ENCODE measurements at places on chromosomes 4 and X.

GRCh38 chr4:187576751-187577150 lies 418.8 kb upstream of the ZFP42 start:
- DNase-seq = no peak

GRCh38 chr4:76644831-76645485 lies 209.9 kb downstream of the SHROOM3 start:
- no peak for DNase-seq

DNA sequence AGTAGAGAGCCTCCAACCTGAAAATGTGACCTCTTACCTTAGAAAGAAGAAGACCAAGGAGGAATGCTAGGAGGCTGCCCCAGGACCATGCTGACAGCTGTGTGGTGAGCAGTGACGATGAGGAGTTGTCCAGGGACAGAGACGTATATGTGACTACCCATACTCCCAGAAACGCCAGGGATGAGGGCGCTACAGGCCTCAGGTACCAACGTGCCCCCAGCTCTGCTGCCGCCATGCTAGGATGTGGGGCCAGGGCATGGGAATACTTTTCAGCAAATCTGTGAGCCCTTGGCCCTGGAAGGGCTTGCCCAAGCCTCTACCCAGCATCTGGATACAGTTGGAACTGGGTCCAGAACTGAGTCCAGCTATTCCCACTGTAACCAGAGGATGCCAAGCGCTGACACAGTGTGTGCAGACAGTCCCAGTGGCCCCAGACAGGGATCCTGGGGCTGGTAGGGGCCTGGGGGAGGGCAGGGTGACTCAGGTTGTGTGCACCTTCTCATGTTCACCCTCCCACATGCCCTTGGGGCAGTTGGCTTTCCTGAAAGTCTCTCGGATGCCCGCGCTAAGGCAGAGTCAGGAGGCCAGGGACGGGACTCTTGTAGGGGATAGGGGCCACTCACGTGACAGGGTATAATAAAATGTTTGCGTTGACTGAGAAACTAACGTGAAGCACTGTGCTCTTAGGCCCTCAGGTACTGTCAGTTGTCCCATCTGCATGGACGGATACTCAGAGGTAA lies 23.9 kb upstream of the FAM193A start:
- DNase-seq = no peak

DNA sequence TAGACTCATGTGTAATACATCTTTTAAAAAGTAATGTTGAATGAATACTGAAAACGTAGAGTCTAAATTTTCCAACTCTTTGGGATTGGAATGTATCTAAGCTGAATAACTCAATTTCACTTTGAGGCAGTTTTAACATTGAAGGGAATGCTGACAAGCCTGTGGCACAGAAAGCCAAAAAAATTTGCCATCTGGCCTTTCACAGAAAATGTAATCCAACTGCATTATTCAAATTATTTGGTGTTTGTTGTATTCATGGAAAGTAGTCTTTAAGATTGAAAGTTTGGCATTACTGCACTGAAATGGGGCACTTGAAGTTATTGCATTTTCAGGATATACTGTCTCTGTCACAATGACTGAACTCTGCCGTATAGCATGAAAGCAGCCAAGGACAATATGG lies 186.9 kb downstream of the FRMPD4 start:
- no peak for DNase-seq

GRCh38 chrX:74924449-74925224 lies 615 bp downstream of the NEXMIF start:
- DNase-seq = no peak

DNA sequence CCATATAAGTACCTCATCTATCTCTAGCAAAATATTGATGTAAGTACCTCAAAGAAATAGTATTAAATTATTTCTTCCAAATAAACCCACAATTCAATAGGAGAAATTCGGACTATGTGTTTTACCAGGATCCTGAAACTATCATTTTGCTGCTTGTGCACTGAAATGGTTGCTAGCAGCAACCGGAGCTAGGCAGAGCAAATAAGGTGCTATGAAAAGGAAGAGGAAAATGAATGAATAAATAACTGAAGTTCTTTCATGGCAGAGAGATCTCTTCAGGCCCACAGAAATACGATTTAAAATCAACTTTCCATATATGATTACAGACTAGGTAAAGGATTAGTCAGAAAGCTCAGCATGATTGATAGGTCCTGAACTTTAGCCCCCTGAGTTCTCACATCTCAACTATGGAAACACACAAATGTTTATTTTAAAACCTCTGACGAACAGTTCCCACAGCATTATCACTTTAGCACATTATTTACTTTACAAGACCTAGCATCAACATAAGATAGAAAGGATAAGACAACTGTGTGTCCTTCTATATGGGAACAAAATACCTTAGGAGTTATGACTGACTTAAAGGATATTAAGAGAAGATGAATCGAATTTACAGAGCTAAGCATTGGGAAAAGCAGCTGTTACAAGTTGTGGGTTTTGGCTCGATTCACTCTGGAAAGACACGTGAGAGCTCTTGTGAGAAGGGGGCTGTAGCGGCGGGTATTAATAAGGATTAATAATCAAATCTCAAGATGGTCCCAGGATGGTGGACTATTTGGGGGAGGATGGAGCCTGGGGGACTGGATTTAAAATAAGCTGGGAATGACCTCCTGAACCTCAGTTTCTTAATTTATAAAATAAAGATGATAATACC lies 104.3 kb downstream of the CORIN start:
- no peak for DNase-seq
